WTC11 (cell line): ENCODE measurements at places on chromosomes 4 and X. TPM values are rescaled to one million over a fixed set of nuclear protein-coding genes. Genes with fewer than 3 reads are reported as not detected.

DNA sequence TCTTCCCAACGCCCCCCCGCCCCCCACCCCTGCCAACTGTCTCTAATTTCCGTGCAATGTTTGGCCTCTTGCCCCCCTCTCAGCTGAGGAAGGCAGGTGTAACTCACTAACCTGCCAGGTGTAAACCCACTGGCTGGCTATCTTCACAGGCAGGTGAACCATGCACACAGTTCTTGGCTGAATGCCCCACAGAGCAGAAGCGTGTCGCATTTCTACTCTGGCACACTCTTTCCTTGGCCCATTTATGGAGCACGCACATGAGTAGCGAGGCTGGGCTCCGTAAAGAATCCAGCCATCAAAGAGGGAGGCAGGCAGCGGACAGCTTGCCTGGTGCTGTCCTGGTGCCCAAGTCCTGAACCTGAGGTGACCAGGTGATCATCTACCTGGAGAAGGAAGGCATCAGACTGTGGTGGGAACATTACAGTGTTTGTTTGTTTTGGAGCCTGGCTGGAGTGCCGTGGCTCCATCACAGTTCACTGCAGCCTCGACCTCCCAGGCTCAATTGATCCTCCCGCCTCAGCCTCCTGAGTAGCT, 39.2 kb upstream of the CRMP1 start:
- H3K36me3 ChIP-seq: no peaks in the 10 kb centered on the region
- H3K4me3 ChIP-seq: no peak overlapping the region
- H3K4me1 ChIP-seq: peaks cover 24% of the 10 kb centered on the region
- H3K27ac ChIP-seq: no peak overlapping the region

GRCh38 chr4:77358315-77358928, 201.4 kb downstream of the CCNG2 start:
- no peaks in the 10 kb centered on the region for H3K36me3 ChIP-seq
- peak; percentile 13 for DNase-seq
- no peak overlapping the region for H3K27ac ChIP-seq

GRCh38 chr4:56211202-56211601, 176.1 kb downstream of the AASDH start:
- no peak overlapping the region for H3K4me3 ChIP-seq
- peaks cover 29% of the 10 kb centered on the region for H3K4me1 ChIP-seq
- peaks cover 14% of the 10 kb centered on the region for H3K36me3 ChIP-seq
- H3K27ac ChIP-seq: no peak overlapping the region

GRCh38 chr4:37615059-37615719, 71.0 kb downstream of the RELL1 start:
- H3K36me3 ChIP-seq: peaks cover 3% of the 10 kb centered on the region; the same call in 1 of the 2 replicates
- peak overlapping the region; percentile 29 for H3K27ac ChIP-seq
- H3K4me1 ChIP-seq: peaks cover 7% of the 10 kb centered on the region
- H3K27me3 ChIP-seq: no peaks in the 10 kb centered on the region
- no peak for DNase-seq
- no peak overlapping the region for H3K4me3 ChIP-seq

GRCh38 chr4:65825116-65825753, 154.9 kb upstream of the EPHA5 start:
- H3K27ac ChIP-seq: no peak overlapping the region
- H3K36me3 ChIP-seq: no peaks in the 10 kb centered on the region
- no peak for DNase-seq
- H3K4me1 ChIP-seq: no peaks in the 10 kb centered on the region

DNA sequence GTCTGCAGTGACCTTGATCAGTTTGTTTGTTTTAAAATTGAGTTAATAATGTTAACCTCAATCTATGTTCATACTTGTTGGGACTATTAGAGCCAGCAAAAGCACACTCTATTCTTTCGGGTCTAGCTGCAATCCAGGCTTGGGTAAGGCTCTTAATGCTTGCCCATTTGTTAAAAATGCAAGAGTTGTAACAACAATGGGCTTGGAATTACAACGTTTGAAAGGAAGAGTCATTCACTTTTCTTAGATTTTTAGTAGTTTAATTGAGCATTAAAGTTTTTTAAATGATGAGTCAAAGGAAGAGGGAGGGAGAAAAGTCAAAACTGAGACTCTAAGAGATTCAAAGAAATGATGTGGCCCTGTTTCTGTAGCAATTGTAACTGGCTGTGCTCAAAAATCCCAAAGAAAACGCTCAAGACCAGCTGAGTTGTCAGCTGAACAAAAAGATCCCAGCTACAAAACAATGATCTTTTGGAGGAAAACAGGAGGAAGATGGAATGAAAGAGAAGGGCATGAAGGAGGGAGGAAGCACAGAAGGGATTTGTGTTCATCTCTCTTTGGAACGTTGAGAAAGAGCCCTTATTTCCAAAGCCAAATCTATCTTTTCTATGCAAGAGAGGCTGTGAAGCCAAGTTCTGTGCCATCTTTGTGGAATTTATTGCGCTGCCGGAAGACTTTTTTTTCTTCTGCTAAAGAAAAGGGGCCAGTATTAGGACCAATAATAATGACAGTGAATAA, 5.5 kb downstream of the SCD5 start:
- H3K27ac ChIP-seq: no peak overlapping the region
- peaks cover 98% of the 10 kb centered on the region for H3K27me3 ChIP-seq
- no peak for DNase-seq
- peaks cover 1% of the 10 kb centered on the region; the same call in 1 of the 2 replicates for H3K36me3 ChIP-seq
- peaks cover 27% of the 10 kb centered on the region for H3K4me1 ChIP-seq

GRCh38 chrX:45598861-45599260, 398.2 kb upstream of the DIPK2B start:
- no peak overlapping the region for H3K4me3 ChIP-seq
- no peaks in the 10 kb centered on the region for H3K36me3 ChIP-seq
- H3K27me3 ChIP-seq: no peaks in the 10 kb centered on the region
- peaks cover 42% of the 10 kb centered on the region for H3K4me1 ChIP-seq
- no peak for DNase-seq

- no peak overlapping the region for H3K27ac ChIP-seq
- no peaks in the 10 kb centered on the region; the same call in 1 of the 2 replicates for H3K27me3 ChIP-seq
- peak; percentile 44 for DNase-seq
- no peak overlapping the region for H3K4me3 ChIP-seq
These were observed 11.1 kb downstream of the ITIH6 start for GRCh38 chrX:54786967-54787366.

GRCh38 chr4:19382993-19383756, 868.5 kb upstream of the SLIT2 start:
- no peaks in the 10 kb centered on the region; the same call in 1 of the 2 replicates for H3K27me3 ChIP-seq
- no peak overlapping the region for H3K4me3 ChIP-seq
- H3K4me1 ChIP-seq: no peaks in the 10 kb centered on the region
- H3K27ac ChIP-seq: no peak overlapping the region

DNA sequence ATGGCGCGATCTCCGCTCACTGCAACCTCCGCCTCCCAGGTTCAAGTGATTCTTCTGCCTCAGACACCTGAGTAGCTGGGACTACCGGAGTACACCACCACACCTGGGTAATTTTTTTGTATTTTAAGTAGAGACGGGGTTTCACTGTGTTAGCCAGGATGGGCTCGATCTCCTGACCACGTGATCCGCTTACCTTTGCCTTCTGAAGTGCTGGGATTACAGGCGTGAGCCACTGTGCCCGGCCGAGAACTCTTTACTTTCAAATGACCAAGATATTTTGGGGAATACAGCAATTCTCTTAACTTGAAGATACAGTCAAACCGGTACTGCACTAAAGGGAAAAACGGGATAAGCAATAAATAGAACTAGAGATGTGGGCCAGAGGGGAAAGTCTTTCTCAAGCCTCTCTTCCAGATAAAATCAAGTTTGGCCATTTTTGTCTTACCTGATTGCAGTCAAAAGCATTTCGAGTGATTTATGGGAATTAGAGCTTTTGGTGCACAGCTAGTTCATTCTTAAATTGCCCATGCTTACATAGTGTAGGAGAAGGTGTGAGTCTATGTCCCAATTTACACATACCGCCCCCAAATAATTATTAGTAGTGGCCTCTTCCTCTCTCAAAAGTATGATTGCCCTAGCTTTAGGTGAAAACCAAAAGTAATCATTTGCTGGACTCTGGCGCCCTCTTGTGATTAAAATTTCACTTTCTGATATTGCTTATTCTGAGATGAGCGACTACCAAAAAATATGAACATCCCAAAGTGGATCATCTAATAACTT, 53.2 kb upstream of the ABCG2 start:
- no peak overlapping the region for H3K4me3 ChIP-seq
- H3K36me3 ChIP-seq: no peaks in the 10 kb centered on the region
- peaks cover 2% of the 10 kb centered on the region; the same call in 1 of the 2 replicates for H3K4me1 ChIP-seq

GRCh38 chr4:162274354-162274753, 110.6 kb upstream of the FSTL5 start:
- no peaks in the 10 kb centered on the region for H3K36me3 ChIP-seq
- H3K4me3 ChIP-seq: no peak overlapping the region
- no peaks in the 10 kb centered on the region for H3K4me1 ChIP-seq
- DNase-seq: no peak

- no peaks in the 10 kb centered on the region for H3K36me3 ChIP-seq
- DNase-seq: no peak
- peaks cover 16% of the 10 kb centered on the region for H3K4me1 ChIP-seq
- 0 out of 2 replicates have a peak overlapping the region, but pooled peaks have one; percentile 17 for H3K27ac ChIP-seq
- H3K27me3 ChIP-seq: no peaks in the 10 kb centered on the region; the same call in 1 of the 2 replicates
These were observed 5.5 kb upstream of the XIAP start for GRCh38 chrX:123854329-123854728.

DNA sequence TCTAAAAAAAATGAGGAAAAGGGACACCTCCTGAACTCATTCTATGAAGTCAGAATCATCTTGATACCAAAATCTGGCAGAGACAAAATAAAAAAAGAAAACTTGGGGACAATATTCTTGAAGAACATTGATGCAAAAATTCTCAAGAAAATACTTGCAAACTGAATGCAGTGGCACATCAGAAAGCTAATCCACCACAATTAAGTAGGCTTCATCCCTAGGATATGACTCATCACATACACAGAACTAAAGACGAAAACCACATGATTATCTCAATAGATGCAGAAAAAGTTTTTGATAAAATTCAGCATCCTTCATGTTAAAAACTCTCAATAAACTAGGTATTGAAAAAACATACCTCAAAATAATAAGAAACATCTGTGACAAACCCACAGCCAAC, 98.3 kb downstream of the FAM47B start:
- H3K27me3 ChIP-seq: no peaks in the 10 kb centered on the region
- H3K36me3 ChIP-seq: no peaks in the 10 kb centered on the region
- H3K4me1 ChIP-seq: no peaks in the 10 kb centered on the region
- DNase-seq: no peak
- H3K4me3 ChIP-seq: no peak overlapping the region

DNA sequence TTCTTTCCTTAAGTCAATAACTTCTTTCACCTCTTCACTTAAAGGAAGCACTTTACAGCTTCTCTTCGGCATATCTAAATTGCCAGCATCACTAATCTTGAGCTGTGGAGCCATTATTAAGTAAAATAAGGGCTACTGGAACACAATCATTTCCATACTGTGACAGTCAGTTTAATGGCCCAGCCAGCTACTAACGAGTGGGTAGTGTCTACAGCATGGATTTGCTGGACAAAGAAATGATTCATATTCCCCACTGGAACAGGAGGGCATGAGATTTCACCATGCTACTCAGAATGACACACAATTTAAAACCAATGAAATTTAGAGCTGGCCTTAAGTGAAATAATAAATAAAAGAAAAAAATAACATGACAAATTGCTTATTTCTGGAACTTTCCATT, 72.1 kb downstream of the DDIT4L start:
- H3K27me3 ChIP-seq: peaks cover 38% of the 10 kb centered on the region
- peaks cover 30% of the 10 kb centered on the region for H3K4me1 ChIP-seq
- DNase-seq: no peak
- H3K4me3 ChIP-seq: no peak overlapping the region
- no peaks in the 10 kb centered on the region for H3K36me3 ChIP-seq

DNA sequence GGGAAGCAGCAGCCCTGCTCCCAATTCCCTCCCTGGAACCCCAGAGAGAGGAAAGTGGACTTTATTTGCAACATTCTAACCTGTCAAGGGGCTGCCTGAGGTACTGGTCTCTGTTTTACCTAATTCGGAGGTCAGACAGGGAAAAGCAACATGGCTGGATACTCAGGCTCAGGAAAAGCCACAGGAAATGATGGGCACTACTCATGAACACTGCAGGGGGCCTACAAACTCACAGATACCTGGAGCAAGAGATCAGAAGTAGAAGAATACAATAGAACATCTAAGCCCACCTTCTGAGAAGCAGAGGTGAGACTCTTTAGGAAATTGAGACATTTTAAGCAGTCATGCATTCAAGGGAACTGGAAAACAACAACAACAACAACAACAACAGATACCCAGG, 15.4 kb upstream of the CSTF2 start:
- no peak overlapping the region for H3K27ac ChIP-seq
- peaks cover 3% of the 10 kb centered on the region for H3K27me3 ChIP-seq
- 0 out of 2 replicates have a peak, but pooled peaks cover 2% of the 10 kb centered on the region for H3K36me3 ChIP-seq
- H3K4me1 ChIP-seq: peaks cover 8% of the 10 kb centered on the region

- no peak overlapping the region for H3K27ac ChIP-seq
- no peak overlapping the region for H3K4me3 ChIP-seq
- H3K4me1 ChIP-seq: peaks cover 17% of the 10 kb centered on the region
- no peaks in the 10 kb centered on the region; the same call in 1 of the 2 replicates for H3K27me3 ChIP-seq
These were observed 665.5 kb downstream of the TLL1 start for GRCh38 chr4:166538491-166539005.

DNA sequence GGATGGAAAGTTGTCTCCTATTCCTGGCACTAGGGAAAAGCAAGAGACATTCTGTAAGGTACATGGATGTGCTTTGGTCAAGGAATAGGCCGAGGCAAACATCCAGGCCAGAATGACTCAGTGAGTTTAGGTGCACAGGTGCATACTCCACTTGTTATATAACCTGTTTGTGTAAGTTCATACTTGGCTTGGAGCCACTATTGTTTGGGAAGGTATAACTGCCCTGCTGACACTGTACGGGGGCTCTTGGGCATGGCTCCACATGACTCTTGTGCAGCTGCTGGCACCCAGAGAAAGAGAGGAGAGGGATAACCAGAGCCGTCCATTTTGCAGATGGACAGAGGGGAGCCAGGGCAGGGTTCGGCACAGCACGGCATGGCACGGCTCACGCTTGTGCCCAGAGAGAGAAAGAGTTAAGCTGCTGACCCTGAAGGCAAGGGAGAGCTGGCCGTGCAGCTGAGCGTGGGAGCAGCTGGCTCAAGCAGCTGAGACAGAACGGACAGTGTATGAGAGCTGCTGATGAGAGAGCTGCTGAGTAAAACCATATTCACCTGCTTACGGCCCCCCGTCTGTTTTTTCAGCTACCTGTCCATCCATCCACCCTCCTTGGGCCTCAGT, 98.0 kb downstream of the SLC2A9 start:
- no peaks in the 10 kb centered on the region for H3K36me3 ChIP-seq
- H3K4me3 ChIP-seq: no peak overlapping the region
- no peak overlapping the region for H3K27ac ChIP-seq
- no peak for DNase-seq
- H3K27me3 ChIP-seq: no peaks in the 10 kb centered on the region; the same call in 1 of the 2 replicates

Gene PCDH10
- 7.8 to 13.9 TPM (median 13.1 TPM) in 3 replicates for total RNA-seq

Gene ZCCHC12
- 0.87 to 0.94 TPM (median 0.92 TPM) in 3 replicates for total RNA-seq

Gene NXF3
- total RNA-seq: not detected in 3 replicates

Gene NUP62CL
- 3.3 to 6.2 TPM (median 5.5 TPM) in 3 replicates for total RNA-seq

Gene SEPTIN6
- 52.1 to 62.9 TPM (median 53.6 TPM) in 3 replicates for total RNA-seq

Gene GK2
- total RNA-seq: not detected in 3 replicates

Gene F8A2
- total RNA-seq: not detected in 3 replicates

Gene RPS3A
- 2,111 to 2,489 TPM (median 2,363 TPM) in 3 replicates for total RNA-seq
